GM23338 (cell line): ENCODE measurements at places on chromosomes 3 and 15. TPM values are rescaled to one million over a fixed set of nuclear protein-coding genes. Genes with fewer than 3 reads are reported as not detected.

The TMCO5A gene
- total RNA-seq: not detected in 2 replicates

The KLHL6 gene
- 0.12 TPM in 1 of 2 replicates, not detected in the other for total RNA-seq

The GHSR gene
- not detected in 2 replicates for total RNA-seq

The GOLGA8N gene
- 0.50 and 14.8 TPM in 2 replicates for total RNA-seq
